Hematopoietic multipotent progenitor cell treated with erythropoietin and hydrocortisone succinate and interleukin-3 and kit ligand, for 4 days (in vitro differentiated cells): ENCODE measurements at places on chromosomes 12 and 14.

GRCh38 chr12:6072302-6072752, 52.1 kb downstream of the VWF start:
- no peak for DNase-seq

DNA sequence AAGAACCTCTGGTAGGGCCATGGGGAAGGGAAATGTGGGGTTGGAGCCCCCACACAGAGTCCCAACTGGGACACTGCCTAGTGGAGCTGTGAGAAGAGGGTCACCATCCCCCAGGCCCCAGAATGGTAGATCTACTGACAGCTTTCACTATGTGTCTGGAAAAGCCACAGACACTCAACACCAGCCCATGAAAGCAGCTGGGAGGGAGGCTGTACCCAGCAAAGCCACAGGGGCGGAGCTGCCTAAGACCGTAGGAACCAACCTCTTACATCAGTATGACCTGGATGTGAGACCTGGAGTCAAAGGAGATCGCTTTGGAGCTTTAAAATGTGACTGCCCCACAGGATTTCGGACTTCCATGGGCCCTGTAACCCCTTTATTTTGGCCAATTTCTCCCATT, 97.8 kb downstream of the HMGA2 start:
- DNase-seq, result peak; percentile 39

- peak; percentile 86 for DNase-seq
These were observed 46.3 kb downstream of the PPHLN1 start for GRCh38 chr12:42372154-42372791.

GRCh38 chr12:11895421-11896078, 175.2 kb upstream of the BCL2L14 start:
- peak; percentile 41 for DNase-seq

GRCh38 chr12:117695956-117696355, 272.8 kb downstream of the KSR2 start:
- DNase-seq, result no peak

DNA sequence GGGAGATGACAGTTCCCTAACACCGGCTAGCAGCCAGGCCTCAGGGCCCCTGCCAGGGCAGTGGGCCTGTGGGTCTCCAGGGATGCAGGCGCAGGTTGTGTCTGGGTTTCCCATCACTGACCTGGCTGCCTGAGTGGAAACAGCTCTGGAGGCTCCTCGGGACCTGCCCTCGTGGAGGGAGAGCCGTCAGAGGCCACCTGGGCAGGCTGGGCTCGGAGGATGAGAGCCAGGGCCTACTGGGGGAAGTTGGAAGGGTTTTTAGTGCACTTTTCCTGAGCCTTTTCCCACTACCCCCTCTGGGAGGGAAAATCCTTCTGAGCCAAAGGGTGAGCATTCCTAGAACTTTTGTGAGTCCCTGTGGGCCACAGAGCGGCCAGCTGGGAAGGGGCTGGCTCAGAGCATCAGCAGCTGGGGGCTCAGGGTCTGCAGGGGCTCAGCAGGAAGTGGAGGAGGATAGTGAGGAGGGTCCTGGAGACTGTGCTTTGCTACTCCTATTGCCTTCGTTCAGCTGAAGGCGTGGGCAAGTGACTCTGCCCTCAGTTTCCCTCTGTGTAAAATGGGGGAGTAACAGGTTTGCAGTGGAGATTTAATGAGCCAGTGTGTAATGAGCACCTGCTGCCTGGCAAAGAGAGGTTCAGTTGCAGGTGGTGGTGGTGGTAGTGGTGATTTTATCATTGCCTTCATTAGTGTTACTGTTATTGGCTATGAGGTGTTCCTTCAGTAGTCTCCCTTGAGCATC, 1.8 kb downstream of the SH2B3 start:
- no peak for DNase-seq

DNA sequence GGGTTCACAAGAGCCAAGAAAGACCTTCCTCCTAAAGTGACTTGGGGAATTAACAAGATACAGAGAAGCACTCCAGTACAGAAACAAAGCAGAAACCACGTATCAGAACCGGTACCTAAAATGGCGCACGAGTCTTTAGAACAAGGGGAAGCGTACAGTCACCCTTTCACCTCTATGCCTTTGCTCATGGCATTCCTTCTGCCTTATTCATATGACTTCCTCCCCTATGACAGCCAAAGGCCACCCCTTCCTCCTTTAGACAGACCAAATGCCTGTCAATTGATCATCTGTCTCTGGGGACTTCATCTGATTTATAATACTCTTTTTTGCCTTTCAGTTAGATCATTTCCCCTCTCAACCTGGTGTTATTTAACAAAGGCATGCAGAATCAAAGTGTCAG, 89.5 kb upstream of the OSBPL8 start:
- DNase-seq, result no peak

- DNase-seq, result no peak
These were observed 10.3 kb downstream of the TCHP start for GRCh38 chr12:109910254-109910968.

DNA sequence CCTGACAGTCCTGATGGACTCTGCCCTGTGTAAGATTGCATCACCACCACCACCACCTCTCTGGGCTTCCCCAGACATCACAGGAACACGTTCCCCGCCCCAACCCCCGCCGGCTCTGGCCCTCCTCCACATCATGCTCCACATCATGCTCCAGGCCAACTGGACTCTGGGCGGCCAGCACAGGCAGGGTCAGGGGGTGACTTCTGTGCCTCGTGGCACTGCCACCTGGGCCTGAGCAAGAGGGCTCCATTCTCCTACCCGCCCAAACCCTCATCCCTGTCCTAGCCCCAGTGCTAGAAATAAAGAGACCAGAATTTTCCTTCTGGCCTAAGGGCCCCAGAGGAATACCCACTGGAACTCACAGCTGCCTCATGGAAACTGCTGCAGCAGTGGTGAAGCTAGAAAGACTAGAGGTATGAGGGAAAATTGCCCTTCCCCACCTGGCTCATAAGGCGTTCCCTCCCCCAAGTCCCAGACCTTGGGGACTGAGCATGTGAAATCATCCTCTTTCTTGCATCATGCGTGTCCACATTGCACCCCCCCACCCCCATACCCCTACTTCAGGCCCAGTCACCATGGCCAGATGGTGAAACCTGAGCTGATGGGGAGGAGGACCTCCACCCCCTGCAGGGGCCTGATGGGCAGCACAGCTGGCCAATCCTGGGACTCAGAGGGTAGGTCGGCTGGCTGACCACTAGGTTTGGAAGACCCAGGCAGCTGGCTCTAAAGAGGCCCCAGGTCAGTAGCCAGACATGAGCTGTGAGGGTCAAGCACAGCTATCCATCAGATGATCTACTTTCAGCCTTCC, at the start of gene INHBE:
INHBE (plus strand) TSS at position 742 of the 808 bp plus-strand sequence. CDS start 230 bp downstream, outside the sequence.
- no peak for DNase-seq

GRCh38 chr12:45670346-45671065, 59.0 kb upstream of the ARID2 start:
- peak; percentile 96 for DNase-seq

- DNase-seq, result no peak
These were observed 27.0 kb upstream of the INSM2 start for GRCh38 chr14:35506927-35507326.

DNA sequence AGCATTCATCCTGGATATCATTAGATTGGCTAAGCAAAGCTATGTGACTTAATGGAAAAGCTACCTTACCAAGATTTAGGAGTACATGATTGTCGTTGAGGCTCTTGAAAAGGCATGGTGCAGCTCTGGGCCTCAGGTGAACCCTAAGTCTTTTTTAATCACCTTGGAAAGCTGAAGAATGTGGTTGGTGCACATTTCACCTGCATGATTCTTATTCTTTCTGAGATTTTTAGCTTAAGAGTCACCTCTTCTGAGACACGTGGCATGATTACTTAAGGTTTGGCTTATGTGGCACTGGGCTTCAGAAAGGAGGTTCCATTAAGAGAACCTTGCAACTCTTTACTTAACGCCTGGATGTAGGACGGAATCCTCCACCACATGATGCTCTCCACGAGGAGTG, 498.5 kb downstream of the TMEM117 start:
- no peak for DNase-seq

GRCh38 chr14:91365552-91365951, 52.1 kb downstream of the CCDC88C start:
- DNase-seq, result no peak

GRCh38 chr14:90608929-90609341, 207.3 kb downstream of the TTC7B start:
- DNase-seq, result no peak

DNA sequence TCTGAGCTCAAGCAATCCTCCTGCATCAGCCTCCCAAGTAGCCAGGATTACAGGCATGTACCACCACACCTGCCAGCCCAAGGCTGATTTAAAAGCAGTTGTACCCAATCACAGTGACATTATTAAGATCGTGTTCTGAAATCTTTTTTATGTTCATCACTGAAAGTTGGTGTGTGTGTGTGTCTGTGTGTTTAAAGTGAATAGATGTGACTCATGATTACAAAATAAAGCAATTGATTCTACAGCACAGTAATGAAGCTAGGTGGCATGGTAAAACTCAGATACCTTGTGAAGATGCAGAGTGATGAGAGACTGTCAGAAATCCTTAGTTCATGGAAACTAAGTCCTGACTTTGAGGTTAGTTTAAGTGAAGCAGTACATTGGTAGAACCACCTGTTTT, 74.2 kb upstream of the ATP2B1 start:
- DNase-seq, result no peak

DNA sequence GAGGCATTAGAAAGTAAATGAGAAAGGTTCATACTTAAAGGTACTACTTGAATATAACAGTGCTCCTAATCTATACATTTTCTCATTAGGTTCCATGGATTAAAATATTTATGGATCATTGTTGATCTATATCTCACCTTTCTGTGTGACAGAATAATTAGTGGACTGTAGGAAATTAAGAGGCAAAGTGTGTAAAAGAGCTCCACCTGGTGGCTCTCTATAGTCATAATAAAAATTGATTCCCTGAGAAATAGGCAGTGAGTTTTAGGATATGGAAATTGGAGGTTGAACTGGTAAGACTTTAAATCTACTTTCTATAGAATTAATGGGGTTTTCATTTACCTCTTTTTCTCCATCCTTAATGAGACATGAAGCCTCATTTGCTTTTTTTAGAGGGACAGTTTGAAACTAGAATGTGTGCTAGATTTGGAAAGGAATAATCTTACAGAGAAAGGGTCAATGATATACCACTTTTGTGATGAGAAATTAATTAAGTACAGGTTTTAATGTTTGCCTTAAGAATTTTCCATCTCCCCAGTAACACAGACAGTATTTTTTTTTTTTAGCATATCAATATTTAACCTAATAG, 11.8 kb upstream of the DERA start:
- DNase-seq, result peak; percentile 70

GRCh38 chr12:54045401-54045800, 8.2 kb upstream of the HOXC4 start:
- DNase-seq, result no peak

DNA sequence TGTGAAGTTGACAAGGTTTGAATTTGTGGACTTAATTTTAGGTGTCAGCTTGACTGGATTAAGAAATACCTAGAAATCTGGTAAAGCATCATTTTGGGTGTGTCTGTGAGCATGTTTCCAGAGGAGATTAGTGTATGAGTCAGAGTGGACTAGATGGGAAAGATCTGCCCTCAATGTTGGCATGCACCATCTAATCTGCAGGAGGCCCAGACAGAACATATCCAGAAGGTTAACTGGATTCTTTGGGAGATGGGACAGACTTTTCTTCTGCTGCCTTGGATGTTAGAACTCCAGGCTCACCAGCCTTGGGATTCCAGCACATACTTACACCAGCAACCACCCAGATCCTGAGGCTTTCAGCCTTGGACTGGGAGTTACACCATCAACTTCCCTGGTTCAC, 14.1 kb downstream of the SGPP1 start:
- DNase-seq, result peak; percentile 76

- DNase-seq, result no peak
These were observed 21.2 kb downstream of the GPHB5 start for GRCh38 chr14:63297372-63298063.

DNA sequence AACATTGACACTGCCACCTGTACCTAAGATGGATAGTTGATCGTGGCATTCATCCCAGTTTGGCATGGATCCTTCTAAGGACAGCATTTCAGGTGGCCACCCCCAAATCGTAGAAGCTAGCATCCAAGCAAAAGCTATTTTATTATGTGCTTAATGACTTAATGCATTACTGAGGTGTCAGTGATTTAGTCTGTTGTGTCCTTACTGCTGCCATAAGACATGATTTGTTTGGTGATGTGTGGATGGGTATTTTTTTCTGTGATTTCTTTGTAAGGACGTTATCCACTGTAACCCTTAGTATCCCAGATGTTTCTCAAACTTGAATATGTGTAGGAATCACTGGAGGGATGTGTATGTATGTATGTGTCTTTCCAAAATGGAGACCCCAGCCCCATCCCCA, 81.2 kb upstream of the EVL start:
- no peak for DNase-seq

- peak; percentile 8 for DNase-seq
These were observed 56.4 kb downstream of the KDM5A start for GRCh38 chr12:332581-333205.

DNA sequence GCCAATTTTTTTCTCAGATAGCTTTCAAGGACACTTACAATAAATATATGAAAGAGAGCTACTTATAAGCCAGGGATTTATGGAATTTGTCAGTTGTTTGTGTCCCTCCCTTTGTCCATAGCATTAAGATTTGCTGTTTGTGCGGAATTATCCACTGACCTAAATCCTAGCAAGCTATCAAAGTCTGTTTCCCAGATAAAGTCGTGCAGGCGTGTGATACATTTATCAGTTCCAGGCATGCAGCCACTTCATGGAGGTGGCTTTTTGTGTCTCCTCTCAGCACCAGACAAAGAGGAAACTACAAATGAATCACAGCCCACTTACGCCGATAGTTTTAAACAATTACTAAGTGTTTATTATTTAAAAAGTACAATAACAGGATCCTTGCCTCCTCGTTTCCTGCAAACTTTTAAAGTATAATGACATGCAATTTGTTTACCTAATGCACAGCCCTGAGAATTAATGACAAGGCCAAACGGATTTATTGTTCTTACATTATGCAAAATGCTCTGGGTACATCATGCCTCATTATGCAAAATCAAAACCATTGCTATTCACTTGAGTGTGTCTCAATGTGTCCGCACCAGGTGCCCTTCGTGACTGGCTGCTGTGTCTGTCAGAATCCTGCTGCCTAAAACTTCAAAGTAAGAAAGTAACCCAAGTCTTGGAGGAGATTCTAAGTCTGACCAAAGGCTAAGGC, 423.2 kb downstream of the GLT1D1 start:
- DNase-seq, result no peak

GRCh38 chr14:38208618-38209562, 1.2 kb downstream of the SSTR1 start:
- peak; percentile 21 for DNase-seq

DNA sequence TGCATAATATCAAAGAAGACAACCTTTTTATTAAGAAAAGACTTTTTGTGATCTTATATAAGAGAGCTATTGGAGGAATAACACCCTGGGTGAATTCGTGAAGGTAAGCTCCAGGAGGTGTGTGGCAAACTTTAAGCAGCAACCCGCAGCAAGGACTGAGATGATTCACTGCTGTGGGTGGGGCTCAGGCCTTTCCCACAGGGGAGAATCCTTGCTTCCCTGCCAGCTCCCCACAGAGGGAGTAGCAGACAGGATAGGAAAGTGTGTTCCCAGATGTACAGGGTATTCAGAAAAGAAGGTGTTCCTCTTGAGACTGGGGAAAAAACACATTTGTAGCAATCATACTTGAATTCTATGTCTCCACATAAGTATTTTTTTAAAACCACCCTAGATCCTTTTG, 9.2 kb downstream of the NDUFA12 start:
- no peak for DNase-seq

GRCh38 chr12:6783828-6784227, 5.5 kb upstream of the CD4 start:
- DNase-seq, result no peak
